H1 (cell line): ENCODE measurements at places on chromosomes 16 and 17. TPM values are rescaled to one million over a fixed set of nuclear protein-coding genes. Genes with fewer than 3 reads are reported as not detected.

The P4HB gene
- total RNA-seq = 374 and 379 TPM in 2 replicates

DNA sequence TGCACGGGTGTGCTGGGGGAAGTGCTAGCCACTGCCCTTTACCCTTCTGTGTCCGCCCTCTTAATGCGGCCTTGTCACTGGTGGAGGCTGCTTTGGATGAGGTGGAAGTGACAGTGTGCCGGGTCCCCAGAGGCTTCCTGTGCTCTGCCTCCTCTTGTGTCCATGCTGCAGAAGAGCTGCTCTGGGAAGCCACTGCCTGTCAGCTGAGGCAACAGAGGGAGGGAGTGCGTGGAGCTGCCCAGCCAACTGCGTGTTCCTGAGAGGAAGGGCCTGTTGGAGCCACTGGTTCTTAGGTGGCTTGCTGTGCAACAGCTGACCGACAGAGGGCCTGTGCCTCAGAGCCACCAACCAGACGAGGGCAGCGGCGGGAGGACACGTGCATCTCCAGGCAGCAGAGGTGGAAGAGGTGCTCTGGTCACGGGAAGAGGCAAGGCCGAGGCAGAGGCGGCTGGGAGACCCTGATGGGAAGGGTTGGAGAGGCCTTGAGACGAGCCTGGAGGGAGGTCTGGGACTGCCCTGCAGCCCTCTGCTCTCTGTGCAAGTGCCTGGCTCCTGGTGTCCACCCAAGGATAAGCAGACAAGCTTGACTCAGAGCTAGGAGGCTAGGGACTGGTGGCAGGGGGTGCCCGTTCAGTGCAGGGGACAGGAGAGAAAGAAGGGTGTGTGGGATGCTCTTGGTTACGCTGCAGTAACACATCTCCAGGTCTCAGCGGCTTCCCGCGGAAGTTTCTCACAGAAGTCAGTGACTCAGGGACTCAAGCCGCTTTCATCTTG, 25.4 kb downstream of the B9D1 start:
- H3K36me3 ChIP-seq = no peaks in the 10 kb centered on the region
- H3K4me1 ChIP-seq = peaks cover 17% of the 10 kb centered on the region
- H3K27me3 ChIP-seq = no peaks in the 10 kb centered on the region
- H3K4me3 ChIP-seq = no peak overlapping the region
- DNase-seq = no peak

The CDH3 gene
- total RNA-seq = 142 and 146 TPM in 2 replicates

GRCh38 chr16:89049484-89050118, 44.1 kb upstream of the ACSF3 start:
- no peak for DNase-seq
- H3K4me1 ChIP-seq = peaks cover 7% of the 10 kb centered on the region; the same call in 1 of the 2 replicates
- H3K4me3 ChIP-seq = no peak overlapping the region
- H3K27ac ChIP-seq = no peak overlapping the region
- no peaks in the 10 kb centered on the region for H3K27me3 ChIP-seq

DNA sequence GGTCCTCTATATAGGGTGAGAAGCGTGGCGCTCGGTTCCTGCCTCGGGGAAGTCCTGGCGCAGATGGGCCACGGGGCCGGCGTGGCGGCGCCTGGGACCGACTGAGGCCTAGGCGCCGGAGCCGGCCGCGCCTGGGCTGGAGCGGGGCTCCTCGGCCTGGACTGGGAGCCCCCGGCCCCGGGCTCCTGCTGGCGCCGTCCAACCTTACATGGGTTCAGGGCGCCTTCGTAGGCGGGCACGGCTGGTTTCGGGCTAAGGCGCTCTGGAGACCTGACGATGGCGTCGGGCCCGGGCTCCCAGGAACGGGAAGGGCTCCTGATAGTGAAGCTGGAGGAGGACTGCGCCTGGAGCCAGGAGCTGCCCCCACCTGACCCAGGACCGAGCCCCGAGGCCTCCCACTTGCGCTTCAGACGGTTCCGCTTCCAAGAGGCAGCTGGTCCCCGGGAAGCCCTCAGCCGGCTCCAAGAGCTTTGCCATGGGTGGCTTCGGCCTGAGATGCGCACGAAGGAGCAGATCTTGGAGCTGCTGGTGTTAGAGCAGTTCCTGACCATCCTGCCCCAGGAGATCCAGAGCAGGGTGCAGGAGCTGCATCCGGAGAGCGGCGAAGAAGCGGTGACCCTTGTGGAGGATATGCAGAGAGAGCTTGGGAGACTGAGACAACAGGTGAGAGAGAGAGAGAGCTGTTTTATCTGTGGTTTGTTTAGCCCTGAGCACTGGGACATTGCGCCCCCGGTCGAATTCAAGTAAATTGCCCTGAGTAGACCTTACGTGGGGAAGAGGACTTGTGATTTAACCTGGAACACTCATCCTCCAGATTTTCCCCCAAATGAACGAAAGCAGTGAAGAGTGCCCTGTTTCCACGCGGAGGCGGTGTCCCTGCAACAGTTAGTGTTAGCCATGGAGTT, 504 bp downstream of the ZNF263 start:
- H3K27ac ChIP-seq = peak overlapping the region; percentile 97
- no peaks in the 10 kb centered on the region for H3K27me3 ChIP-seq
- H3K36me3 ChIP-seq = peaks cover 31% of the 10 kb centered on the region

DNA sequence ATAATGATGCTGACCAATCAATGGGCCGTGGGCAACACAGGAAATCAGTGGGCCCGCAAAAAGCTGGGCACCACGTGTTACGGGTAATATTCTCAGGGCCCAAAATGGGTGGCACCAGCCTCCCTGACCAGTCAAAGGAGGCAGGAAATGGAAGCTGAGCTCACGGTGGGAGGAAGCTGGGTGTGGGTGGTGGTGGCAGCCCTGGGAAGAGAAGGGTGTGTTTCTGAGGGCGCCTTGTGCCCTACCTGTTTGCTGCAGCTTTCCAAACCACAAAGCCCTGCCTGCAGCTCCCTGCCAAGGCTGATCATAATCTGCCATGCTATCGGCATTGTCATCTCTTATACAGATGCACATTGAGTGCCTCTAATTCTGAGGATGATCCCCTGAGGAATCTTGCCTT, 457.9 kb downstream of the SLC39A11 start:
- no peak for DNase-seq
- no peak overlapping the region for H3K27ac ChIP-seq
- H3K4me1 ChIP-seq = no peaks in the 10 kb centered on the region
- no peak overlapping the region for H3K4me3 ChIP-seq

The ARHGAP44 gene
- total RNA-seq = 22.2 TPM in 2 replicates

GRCh38 chr16:27228045-27228444, 24.7 kb downstream of the KDM8 start:
- H3K27me3 ChIP-seq = no peaks in the 10 kb centered on the region
- 0 out of 2 replicates have a peak, but pooled peaks cover 2% of the 10 kb centered on the region for H3K4me1 ChIP-seq
- no peak overlapping the region for H3K4me3 ChIP-seq
- no peak overlapping the region for H3K27ac ChIP-seq

The C17orf78 gene
- total RNA-seq = not detected in 2 replicates

DNA sequence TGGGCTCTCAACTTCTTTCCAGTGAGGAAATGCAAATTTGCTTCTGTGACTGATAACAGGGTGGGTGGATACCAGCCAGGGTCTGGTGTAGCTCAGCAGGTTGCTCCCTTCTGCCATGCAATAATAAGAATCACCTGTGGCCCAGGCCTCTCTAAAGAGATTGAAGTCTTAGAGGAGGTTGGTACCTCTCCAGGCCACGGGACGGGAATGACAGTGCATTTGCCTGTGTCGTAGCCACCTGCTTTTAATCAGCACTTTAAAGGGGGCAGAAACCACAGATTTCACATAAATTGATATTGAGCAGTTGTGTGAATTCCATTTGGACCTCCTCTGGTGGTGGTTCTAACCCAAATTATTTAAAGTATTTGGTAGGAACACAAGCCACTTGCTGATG, 246.9 kb downstream of the PRKCA start:
- H3K27me3 ChIP-seq = no peaks in the 10 kb centered on the region
- H3K4me3 ChIP-seq = no peak overlapping the region
- H3K36me3 ChIP-seq = no peaks in the 10 kb centered on the region
- peaks cover 20% of the 10 kb centered on the region for H3K4me1 ChIP-seq
- peak overlapping the region; percentile 72; the same call in 1 of the 2 replicates for H3K27ac ChIP-seq

DNA sequence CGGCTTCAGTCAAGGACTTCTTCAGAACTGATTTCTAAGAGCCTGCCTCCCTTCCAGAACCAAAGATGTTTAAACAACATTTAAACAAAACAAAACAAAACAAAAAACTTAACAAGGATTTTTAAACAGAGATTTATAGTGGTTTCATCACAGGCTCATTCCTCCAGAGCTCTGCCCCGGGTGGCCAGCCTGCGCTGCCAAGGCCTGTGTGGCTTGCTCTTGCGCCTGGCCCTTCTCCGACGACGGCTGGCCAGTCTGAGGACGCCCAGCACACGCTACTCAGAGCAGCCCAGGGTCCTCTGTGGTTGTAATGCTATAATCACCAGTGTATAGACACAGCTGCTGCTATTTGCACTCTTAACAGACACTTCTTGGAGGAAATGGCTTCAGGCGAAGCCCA, 307.2 kb upstream of the MYOCD start:
- DNase-seq = no peak
- H3K27me3 ChIP-seq = no peaks in the 10 kb centered on the region
- no peaks in the 10 kb centered on the region for H3K36me3 ChIP-seq
- H3K27ac ChIP-seq = no peak overlapping the region
- H3K4me3 ChIP-seq = no peak overlapping the region

GRCh38 chr16:89330177-89330856, 112.8 kb downstream of the ZNF778 start:
- no peaks in the 10 kb centered on the region for H3K27me3 ChIP-seq
- no peak overlapping the region for H3K4me3 ChIP-seq
- H3K4me1 ChIP-seq = peaks cover 21% of the 10 kb centered on the region
- no peaks in the 10 kb centered on the region for H3K36me3 ChIP-seq

The CDH15 gene
- 0.65 and 0.82 TPM in 2 replicates for total RNA-seq

DNA sequence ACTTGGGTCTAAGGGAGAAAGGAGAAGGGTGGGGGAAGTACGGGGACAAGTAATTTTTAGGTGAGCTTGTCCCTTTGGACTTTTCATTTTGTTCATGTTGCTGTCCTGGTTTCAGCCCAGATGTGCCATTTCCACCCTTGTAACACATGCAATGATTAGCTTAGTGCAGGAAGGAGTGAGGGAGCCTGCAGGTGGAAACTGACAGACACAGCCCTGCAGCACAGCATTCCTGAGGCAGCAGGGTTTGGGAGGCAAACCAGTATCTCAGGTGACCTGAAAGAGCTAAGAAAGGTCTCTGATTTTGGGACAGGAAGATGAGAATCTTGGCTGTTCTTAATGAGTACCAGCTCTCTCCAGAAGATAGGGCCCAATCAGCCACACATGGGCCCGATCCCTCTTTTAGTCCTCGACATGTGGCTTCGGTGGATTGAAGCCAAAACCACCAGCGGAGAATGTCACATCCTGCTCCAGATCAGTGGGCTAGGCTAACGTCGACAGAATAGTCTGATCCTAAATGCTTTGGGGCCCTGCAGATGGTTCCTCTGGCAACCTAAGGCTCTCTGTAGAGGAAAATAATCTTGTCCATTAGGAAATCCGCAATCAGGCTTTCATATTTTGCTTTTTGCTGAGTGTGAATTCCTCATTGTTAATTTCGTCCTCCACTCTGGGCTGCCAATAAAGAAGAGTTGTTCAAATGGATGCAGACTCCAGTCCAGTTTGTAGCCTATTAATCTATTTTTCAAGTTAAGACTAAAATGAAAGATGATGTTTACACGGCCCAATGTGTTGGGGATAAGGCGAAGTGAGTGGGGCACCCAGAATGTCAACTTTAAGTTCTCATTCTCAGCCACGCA, 3.8 kb upstream of the RNF157 start:
- peaks cover 3% of the 10 kb centered on the region for H3K27me3 ChIP-seq
- no peak overlapping the region for H3K27ac ChIP-seq
- no peak overlapping the region for H3K4me3 ChIP-seq
